DMS79 treated with DMSO at 0.1 percent for 48 hours (cell line): ENCODE measurements at places on chromosomes 16 and 17.

- no peak for DNase-seq
These were observed 156.2 kb downstream of the ABCC12 start for GRCh38 chr16:47999595-47999994.

DNA sequence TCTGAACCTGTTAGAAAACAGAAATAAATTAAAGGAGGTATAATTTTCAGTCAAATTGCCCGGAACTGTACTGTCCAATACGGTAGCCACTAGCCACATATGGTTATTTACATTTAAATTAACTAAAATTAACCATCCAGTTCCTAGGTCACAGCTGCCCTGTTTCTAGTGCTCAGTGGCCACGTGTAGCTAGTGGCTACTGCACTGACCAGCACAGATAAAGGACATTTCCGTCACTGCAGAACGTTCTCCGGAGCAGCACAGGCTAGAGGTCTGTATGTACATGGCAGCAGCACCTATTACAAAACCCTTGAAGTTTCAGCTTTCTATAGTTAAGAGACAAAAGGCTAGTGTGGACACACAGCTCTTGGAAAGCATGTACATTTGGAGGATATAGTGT, 33.7 kb downstream of the CPSF4L start:
- DNase-seq = no peak

GRCh38 chr17:39653662-39654331, 11.4 kb upstream of the TCAP start:
- DNase-seq = no peak

GRCh38 chr17:7852919-7853690, 1.8 kb upstream of the TMEM88 start:
- no peak for DNase-seq

DNA sequence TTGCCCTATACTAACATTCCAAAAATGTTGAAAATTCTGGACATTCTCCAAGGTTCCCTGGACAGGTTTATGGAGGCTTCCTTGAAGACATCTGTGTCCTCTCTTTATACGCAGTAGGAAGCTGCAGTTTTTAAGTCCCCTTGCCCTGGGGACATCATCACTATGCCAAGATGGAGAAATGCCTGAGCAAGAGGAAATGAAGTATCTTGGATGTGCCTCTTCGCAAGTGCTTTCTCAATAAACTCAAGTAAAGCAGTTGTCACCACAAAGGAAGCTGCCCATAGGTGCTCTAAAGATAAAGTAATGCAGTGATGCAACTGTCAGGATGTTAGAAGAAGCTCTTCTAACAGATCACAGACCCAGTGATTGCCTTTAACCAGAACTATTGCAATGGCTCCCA, 71.0 kb downstream of the CDYL2 start:
- no peak for DNase-seq

DNA sequence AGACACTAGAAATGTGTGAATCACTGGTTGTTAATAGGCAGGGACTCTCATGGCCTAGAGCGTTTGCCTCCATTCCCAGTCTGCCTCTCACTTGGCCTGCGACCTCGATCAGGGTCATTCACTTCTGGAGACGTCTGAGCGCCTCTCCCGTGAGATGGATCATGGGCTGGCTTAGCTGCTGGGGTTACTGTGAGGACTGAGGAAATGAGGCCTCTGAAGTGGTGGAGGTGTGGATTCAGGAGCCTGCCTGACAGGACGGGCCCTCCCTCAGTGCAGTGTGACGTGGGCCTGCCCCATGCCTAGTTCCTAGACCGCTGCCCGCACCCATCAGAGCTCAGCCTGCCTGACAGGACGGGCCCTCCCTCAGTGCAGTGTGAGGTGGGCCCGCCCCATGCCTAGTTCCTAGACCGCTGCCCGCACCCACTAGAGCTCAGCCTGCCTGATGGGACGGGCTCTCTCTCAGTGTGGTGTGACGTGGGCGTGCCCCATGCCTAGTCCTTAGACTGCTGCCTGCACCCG, 61.9 kb downstream of the BANP start:
- no peak for DNase-seq

GRCh38 chr17:6710317-6710716, 2.9 kb downstream of the SLC13A5 start:
- no peak for DNase-seq

- no peak for DNase-seq
These were observed 225.2 kb downstream of the CHD9NB start for GRCh38 chr16:52827456-52827855.

- peak; percentile 79 for DNase-seq
These were observed 3.1 kb downstream of the GAA start for GRCh38 chr17:80104321-80104955.

DNA sequence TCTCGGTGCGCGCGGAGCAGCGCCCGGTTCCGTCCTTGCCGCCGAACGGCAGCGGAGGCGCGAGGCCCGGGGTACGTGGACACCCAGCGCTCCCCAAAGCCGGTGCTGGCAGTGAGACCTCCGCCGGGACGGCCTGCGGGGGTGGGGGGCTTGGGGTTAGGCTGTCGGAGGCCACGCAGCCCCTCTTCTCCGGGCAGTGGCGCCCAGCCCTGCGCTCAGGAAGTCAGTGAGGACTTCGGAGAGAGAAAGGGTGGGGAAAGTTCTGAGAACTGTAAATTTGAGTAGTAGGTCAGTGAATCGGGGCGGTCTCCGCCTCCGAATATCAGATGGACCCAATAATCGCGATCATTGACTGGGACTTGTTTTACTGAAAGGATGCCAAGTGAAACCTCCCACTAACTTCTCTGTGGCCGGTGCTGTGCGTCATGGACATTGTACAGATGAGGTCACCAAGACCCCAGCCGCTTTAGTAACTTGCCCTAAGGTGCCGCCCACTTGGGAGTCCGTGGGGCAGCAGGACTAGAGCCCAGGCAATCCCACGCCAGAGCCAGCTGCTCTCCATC, 468 bp downstream of the IL4R start:
- DNase-seq = no peak

DNA sequence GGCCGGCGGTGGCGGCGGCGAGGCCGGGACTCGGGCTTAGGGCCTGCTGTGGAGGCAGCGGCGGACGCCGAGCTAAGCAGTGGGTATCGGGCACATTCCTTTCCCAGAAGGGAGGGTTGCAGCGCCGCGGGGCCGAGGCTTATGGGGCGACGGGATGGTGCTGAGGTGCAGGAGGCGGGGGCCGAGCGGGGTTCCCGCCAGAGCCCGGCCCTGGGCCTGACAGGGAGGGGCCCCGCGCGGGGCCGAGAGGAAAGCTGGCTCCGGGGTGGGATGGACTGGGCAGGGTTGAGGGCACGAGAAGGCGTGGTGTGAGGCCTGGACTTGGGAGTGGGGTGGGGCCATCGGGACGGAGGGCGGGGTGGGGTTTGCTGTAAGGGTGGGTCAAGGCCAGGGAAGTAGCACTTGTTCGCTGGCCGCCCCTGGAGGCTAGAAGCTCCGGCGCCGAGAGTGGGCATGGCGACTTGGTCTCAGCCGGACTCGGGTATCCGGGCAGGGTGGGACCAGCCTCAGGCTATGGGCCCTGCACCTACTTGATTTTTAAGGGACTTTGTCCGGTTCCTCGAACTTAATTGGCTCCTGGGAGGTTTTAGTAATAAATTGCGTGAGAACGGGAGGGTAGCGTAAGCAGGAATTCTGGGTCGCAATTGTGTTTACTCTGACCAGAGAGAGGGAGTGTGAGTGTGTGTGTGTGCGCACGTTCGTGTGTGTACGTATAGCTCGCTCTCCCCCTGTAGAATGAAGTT, 396 bp downstream of the NFE2L1 start:
- DNase-seq = peak; percentile 63

DNA sequence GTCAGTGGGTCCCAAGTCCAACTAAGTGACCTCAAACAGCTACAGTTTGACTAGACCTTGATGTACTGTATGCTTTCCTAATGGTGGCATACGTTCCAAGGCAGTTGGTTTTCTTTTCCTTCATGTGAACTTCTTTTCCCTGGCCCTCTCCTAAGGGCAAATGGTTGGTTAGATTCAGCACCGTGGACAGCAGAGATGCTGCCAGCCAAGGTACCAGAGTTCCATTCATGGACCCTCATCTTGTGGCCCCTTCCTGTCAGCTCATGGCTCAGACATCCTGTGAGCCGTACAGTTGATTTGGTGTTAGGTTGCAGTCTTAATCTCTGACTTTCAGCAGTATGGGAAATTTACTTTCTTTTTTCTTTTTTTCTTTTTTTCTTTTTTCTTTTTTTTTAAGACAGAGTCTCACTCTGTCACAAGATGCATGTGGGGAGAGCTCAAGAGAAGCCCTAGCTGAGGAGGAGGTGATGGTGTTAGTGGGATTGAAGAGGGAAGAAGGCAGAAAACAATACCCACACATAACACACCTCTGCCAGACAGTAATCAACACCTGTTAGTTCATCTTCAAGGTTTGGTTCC, 122.4 kb downstream of the USP31 start:
- no peak for DNase-seq

GRCh38 chr17:28897769-28898526, 415 bp upstream of the FLOT2 start:
- DNase-seq = peak; percentile 41

DNA sequence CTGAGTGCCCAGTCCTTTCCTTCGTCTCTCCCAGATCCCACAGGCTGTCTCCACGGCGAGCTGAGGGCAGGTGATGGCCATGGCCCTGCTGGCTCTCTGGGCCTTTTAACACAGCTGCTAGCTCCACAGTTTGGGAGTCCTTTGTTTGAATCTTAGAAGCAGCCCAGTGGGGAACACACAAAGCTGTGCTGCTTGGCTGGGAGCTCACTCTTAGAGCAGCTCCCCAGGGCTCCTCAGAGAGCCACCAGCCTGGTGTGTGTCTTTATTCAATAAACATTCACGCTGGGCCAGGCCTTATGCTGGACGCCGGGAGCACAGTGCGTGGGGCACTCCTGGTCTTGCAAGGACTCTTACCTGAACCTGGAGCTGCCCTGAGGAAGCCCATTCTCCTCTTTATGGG, 29.7 kb downstream of the WNT3 start:
- DNase-seq = no peak

DNA sequence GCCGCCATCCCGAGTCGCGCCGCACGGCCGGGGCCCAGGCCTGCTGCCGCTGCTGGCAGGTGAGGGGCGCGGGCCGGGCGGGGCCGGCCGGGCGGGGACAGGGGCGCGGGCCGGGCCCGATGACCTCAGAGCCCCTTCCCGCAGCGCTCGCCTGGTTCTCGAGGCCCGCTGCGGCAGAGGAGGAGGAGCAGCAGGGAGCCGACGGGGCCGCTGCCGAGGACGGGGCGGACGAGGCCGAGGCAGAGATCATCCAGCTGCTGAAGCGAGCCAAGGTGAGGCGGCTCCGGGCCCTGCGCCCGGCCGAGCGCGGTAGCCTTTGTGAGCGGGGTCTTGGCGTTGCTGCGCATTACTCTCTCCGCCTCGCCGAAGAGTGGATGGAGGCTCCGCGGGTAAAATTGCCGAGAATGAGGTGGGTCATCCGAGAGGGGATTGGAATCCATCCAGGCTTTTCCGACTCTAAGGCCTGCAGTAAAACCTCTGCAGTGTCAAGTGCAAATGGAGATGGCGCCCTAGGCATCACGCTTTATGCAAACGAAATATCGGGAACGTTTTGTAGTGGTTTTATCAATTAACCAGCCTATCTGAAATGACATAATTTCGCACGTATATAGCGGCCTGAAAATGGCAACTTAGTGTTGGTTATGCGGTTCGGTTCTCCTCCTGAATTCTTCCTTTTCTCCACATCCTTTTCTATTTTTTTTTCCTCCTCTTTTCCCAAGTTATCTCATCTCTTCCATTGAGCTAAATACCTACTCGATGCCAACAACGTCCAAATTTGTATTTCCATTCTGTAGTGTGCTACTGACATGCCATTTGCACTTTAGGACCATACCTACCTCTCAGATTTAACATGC, 577 bp downstream of the TTC19 start:
- DNase-seq = peak; percentile 6

GRCh38 chr16:67702130-67702529, 17.0 kb downstream of the GFOD2 start:
- no peak for DNase-seq

- no peak for DNase-seq
These were observed 873.3 kb upstream of the SOX9 start for GRCh38 chr17:71247441-71248015.

GRCh38 chr17:69857412-69857835, 217.6 kb upstream of the KCNJ16 start:
- no peak for DNase-seq

DNA sequence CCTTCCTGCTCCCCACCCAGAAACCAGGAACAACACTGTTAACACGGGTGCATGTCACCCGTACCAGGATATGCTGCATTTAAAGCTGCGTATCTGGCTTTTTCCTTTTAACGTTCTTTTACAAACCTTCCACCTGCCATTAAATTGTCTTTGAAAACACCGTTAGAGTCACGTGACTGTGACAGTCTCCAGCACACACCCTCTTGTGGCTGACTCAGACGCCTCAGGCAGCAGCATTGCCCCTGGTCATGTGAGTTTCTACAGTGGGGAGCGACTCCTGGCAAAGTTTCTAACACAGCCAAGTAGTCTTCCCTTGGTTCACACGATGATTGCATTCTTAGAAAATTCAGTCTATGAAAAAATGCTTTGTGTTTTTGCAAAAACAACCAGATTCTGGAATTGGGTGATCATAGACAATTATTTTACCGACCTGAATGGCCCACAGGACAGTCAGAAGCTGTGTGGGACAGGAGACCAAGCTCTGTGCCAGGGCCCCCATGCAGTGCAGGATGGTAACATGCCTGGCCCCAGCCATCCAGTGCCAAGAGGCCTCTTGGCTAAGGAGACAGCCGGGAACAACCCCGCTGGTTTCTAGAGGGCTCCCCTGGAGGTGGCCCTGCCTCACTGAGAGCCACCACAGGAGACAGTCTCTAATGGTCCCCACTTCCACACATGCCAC, 199.1 kb downstream of the KATNIP start:
- peak; percentile 13 for DNase-seq

- no peak for DNase-seq
These were observed 38.8 kb upstream of the HSBP1 start for GRCh38 chr16:83768986-83769385.

GRCh38 chr16:77971306-77972061, 50.9 kb upstream of the CLEC3A start:
- peak; percentile 0 for DNase-seq

- DNase-seq = no peak
These were observed 1.1 kb upstream of the NHLRC4 start for GRCh38 chr16:565419-566330.

- DNase-seq = no peak
These were observed 30.1 kb downstream of the VPS35 start for GRCh38 chr16:46658925-46659324.
